ENCODE measurements at places on chromosomes 12 and 14.

- no peak for DNase-seq
Observed at GRCh38 chr14:51107801-51108200, 12.9 kb upstream of the TRIM9 start.

- no peak for DNase-seq
Observed at GRCh38 chr12:79023261-79023660, 158.7 kb downstream of the SYT1 start.

GRCh38 chr12:50685641-50686040 lies 78.3 kb upstream of the ATF1 start:
- no peak for DNase-seq

- DNase-seq = no peak
Observed at GRCh38 chr12:111976860-111977259, 36.1 kb downstream of the TMEM116 start.
